ENCODE measurements at places on chromosomes 3 and 15.

DNA sequence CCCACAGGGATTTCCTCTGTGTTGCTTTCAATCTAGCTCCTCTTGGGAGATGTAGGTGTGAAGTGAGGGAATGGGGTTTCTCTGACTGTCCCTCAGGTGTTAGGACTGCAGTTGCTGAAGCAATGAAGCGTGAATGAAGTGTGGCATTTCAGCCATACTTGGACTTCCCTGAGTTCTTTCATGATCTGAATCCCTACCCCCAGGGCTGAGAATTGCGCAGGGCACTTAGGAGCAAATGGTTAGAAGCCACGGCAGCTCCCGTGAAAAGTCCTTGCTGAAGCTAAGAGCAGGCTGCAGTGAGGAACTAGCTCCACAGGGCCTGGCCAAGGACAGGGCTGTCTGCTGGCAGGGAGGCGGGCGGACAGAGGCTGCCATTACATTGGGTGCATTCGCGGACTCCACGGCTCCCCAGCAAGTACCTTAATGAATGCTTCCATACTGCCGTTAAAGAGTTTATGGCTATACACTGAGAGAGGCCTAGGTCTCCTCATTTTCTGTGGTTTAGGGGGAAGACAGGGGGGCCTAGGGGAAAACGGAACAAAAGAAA is 69.0 kb upstream of the RAD18 start:
- no peak for DNase-seq

DNA sequence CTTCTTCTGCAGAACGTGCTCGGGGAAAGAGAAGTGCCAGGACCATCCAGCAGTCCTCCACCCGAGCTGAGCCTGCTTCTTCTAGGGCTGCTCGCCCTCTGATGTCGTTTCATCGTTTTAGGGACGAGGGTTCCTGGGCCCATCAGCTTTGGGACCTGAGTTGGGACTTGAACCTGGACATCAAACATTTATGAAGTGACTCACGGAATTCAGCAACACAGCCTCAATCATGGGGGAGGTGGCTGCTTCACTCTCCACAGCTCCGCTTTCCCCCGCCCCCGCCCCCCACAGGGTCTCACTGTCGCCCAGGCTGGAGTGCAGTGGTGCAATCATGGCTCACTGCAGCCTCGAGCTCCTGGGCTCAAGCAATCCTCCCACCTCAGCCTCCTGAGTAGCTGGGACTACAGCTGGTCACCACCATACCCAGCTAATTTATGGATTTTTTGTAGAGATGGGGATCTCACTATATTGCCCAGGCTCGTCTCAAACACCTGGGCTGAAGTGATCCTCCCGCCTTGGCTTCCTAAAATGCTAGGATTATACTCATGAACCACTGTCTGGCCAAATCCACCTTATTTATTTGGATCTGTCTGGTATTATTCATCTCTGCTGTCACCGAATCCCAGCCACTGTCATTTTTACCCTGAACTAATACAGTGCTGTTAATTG is 725 bp upstream of the SCAMP2 start:
- DNase-seq, result peak; percentile 24

DNA sequence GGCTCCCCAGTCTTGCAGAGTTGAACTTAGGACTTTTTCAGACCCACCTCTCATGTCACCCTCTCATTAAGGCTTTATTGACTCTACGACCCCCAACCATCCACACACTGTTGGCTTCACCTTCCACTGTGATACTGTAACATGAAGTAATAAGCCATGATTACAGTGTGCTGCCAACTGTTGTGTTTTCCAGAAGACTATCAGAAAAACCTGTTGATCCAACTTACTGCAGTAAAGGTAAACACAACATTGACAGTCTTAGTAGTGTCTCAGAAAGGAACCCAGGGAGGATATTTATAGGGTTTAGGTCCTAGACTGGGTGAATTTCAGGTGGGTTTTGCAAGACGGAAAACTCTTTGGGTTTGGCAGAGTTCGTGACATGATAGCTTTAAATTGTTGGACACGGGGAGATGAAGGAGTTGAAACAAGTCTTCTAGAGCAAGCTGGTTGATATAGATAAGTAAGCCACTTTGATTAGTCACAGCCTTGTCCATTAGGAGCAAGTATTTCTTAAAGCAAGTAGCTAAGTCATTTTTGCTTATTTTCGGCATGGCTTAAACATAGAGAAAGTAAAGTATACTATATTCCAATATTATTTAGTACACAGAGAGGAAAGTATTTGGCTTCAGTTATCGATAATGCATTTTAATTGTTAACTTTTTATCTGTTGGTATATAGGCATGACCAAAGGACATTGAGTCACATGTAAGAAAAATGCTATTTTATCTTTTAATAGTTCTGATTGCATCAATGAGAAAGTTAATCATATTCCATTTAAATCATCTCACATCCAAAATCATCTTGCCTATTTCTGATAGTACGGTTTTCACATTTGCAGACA is 2.4 kb upstream of the COL6A5 start:
- DNase-seq, result no peak

DNA sequence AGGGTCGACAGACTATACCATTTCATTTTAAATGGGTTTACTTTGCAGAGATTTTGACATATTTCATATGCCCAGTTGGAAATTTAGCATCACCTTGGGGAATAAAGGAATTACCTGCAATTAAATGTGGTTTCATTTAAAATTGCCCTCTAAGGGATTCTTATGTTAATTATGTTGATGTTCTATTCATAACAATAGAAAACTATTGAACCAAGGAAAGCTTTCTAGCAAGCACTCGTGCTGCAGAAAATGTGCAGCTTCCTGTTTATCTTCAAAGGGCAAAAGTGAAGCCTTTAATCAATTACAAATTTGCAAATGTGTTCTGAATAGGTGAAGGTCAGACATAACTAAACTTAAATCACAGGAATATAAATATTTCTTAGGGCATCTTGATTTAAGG is 352.1 kb downstream of the CHST2 start:
- peak; percentile 48 for DNase-seq

- DNase-seq, result no peak
Measured at GRCh38 chr3:115615001-115615814, 8.1 kb upstream of the GAP43 start.

- DNase-seq, result no peak
Measured at GRCh38 chr15:94263341-94264273, 32.2 kb downstream of the MCTP2 start.

- no peak for DNase-seq
Measured at GRCh38 chr3:109071350-109072142, 46.4 kb downstream of the MORC1 start.
